Activated T-cell treated with anti-CD3 and anti-CD28 coated beads, Interleukin-2, amount 50 U/mL, for 72 hours (primary cell): ENCODE measurements at places on chromosomes 5 and 9. TPM values are rescaled to one million over a fixed set of nuclear protein-coding genes. Genes with fewer than 3 reads are reported as not detected.

The LHX3 gene
- not detected for total RNA-seq

DNA sequence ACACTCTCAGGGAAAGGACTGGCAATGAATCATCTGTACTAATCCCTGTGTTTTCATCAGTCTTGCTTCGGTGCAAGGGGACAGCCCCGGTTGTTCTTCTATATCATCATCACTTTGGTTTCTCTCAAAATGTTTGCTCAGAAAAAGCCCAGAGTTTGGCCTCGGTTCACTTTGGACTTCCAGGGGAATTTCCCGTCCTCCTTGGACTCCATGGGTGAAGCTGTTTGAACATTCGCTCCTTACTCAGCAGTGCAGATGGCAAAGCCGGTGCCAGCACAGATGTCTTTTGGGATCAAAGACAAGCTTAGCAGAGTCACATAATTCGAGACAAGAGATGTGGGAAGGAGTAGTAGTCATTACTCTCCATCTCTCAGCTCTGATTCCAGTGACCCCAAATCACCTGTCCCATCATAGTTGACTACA is 69.8 kb upstream of the TNFSF8 start:
- DNase-seq = peak; percentile 50

The RGS7BP gene
- total RNA-seq = not detected

DNA sequence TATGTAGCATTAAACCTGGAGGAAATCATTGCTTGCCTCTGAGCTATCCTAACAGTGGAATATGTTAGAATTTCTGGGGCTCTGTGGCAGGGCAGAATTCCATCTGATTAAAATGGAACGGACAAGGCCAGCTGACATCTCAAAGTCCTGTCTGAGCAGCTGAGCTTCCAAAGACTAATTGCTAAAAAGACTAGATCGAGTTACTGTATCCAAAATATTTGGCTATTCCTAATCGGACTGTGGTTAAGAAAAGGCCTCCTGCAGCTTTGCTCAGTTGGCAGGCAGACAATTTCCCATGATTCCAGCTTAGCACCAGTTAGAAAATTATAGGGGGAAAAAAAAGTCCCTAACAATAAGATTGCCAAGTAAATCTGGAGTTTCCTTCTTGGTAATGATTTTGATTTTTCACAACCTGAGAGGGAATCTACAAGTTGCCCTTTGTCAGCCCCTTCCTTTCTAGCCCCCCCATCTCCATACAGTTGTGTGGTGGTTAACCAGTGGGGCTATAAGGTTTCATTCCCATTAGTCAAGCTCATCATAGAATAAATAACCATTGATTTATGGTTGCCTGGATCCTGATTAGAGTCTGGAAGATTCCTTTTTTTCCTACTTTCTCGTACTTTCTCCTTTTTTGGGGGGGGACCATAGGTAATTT is 26.4 kb downstream of the PTGR1 start:
- DNase-seq = no peak

The ECSCR gene
- 1.2 TPM for total RNA-seq

The C5orf52 gene
- not detected for total RNA-seq

GRCh38 chr9:35658968-35659220 is 802 bp downstream of the CCDC107 start:
- no peak for DNase-seq

The FSTL4 gene
- total RNA-seq = not detected

- peak; percentile 18 for DNase-seq
Measured at GRCh38 chr9:121651295-121652020, at the start of gene DAB2IP. TSS of gene DAB2IP (plus strand) at chr9:121651634. CDS start at chr9:121651776, 142 bp downstream.

GRCh38 chr9:69085569-69086283 is 50.2 kb downstream of the FXN start:
- DNase-seq = no peak

DNA sequence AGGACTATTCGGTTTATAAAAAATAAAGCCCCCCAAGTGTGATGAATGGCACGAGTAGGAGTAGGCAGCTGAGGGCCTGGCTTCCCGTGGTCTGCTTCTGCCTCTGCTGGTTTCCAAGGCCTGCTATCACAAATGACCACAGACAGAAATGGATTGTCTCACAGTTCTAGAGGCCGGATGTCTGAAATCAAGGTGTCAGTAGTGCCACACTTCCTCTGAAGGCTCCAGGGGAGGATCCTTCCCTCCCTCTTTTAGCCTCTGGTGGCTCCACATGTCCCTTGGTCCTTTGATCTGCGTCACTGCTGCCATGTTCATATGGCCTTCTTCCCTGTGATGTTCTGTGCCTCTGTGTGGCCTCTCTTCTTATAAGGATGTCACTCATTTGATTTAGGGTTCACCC is 15.1 kb downstream of the PRKACG start:
- no peak for DNase-seq

- no peak for DNase-seq
Measured at GRCh38 chr9:12785260-12785770, 10.5 kb downstream of the LURAP1L start.

The SLC4A9 gene
- total RNA-seq = 0.56 TPM

The SLC36A3 gene
- not detected for total RNA-seq

DNA sequence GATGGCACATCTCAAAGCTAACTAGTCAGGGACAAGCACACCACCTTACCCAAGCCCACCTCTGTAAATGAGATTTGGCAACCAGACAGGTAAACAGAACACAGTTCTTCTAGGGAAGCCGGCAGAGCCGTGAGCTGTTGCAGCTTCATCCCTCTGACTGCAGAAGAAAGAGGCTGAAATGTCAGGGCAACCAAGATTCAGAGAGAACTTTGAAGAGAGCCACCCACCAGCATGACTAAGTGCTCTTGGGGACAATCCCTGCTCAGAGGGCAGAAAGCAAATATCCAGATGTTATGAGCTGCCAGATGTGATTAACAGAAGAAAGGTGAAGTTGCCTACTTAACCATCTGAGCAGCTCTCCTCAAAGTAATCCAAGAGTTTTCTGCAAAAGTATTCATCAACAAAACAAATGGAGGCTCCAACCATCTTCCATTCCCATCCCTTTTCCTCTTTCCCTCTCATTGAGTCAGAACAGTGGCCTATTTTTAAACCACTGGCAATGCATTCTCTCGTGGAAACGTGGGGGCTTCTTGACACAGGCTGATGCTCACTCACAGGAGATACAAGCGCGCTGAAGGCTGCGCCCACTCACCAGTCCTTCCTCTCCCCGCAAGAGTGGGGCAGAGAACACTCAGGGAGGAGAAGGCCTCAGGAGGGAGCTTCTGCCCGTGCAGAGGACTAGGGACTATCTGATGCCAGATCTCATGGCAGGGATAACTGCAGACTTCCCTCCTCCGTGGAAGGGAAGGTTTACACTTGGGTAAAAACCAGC is 57.1 kb downstream of the SLIT3 start:
- no peak for DNase-seq

DNA sequence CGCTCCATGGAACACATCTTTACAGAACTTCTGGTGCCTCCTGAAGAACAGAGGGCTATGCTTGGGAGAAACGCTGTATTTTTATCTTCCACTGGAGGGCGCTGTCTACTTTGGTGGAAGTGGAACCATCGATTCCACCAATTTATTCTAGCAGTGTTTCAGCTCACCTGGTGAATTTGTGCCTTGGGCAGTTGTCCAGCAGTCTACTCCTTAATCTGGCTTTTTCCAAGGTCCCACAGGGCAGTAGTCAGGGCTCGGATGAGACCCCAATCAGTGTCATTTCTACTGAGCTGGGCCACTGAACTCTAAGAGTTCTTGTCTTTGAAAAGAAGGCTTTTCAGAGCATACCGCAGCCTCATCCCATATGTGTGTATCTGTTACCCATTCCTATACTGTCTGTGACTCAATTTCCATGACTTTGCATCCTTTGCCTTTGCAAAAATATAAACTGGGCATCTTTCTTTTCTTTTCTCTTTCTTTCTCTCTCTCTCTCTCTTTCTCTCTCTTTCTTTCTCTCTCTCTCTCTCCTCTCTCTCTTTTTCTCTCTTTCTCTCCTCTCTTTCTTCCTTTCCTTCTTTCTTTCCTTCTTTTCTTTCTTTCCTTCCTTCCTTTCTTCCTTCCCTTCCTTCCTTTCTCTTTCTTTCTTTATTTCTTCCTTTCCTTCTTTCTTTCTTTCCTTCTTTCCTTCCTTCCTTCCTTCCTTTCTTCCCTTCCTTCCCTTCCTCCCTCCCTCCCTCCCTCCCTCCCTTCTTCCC is 138.4 kb upstream of the ZNF618 start:
- peak; percentile 31 for DNase-seq

The ARSB gene
- 15.3 TPM for total RNA-seq

The TAS2R1 gene
- not detected for total RNA-seq

The ADAMTS2 gene
- not detected for total RNA-seq

GRCh38 chr9:113741886-113742854 is 133.9 kb upstream of the ZNF618 start:
- no peak for DNase-seq

DNA sequence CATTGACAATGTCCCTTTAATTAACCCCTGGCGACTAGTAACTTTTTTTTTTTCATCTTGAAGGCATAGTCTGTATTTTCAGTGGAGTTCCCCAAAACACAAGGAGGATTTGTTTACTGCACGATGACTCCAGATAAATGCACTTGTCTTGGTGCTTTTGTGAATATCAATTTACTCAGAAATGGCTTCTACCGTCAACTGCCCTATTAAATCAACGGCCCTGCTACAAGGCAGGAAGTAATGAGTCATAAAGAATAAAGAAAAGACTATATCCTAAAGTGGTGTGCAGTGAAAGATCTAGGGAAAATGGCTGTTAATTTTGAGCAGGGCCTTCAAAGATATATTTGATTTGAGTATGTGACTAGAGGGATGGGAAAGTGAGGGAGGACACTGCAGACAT is 388.3 kb upstream of the CHD1 start:
- DNase-seq = no peak

The ZNF454 gene
- not detected for total RNA-seq

- DNase-seq = no peak
Measured at GRCh38 chr5:1776831-1777230, 22.8 kb downstream of the MRPL36 start.

DNA sequence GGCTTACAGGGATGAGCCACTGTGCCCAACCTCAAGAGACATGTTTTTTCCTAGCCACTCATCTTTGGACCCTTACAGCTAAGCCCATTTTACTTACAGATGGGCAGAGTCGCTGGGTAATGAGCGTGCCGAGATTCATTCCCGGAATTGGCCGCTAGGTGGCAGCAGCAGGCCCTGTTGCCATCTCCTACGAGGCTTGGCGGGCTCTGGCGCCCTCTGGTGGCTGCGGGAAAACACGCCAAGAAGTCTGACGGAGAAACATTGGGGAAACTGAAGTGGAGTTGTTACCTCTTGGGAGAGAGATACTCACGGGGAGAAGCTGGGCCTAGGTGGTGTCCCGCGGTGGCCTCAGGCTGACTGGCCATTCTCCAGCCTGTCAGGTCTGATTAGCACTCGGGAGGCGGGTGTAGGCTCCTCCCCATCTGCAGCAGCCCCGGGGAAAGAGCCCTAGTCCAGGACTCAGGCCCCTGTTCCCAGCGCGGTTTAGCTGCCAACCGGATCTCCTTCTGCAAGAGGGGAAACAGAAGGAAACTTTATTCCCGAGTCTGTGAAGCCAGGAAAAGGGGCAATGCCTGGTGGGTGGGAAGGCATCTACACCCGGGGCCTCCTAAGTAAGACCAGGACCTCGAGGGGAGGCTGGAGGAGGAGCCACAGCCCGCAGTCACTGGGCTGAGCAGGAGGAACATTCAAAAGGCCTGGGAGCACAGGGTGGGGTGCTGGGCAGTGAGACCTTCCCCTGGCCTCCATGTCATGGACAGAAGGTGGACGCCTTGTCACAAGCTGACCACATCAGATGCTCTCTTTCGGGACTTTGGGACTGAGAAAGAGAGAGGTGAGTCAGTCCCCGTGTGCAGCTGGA is 9.7 kb downstream of the PTGES2 start:
- peak; percentile 95 for DNase-seq

- DNase-seq = no peak
Measured at GRCh38 chr9:32382565-32383320, 1.7 kb upstream of the ACO1 start.

- DNase-seq = no peak
Measured at GRCh38 chr5:4245511-4245910, 649.9 kb downstream of the IRX1 start.

DNA sequence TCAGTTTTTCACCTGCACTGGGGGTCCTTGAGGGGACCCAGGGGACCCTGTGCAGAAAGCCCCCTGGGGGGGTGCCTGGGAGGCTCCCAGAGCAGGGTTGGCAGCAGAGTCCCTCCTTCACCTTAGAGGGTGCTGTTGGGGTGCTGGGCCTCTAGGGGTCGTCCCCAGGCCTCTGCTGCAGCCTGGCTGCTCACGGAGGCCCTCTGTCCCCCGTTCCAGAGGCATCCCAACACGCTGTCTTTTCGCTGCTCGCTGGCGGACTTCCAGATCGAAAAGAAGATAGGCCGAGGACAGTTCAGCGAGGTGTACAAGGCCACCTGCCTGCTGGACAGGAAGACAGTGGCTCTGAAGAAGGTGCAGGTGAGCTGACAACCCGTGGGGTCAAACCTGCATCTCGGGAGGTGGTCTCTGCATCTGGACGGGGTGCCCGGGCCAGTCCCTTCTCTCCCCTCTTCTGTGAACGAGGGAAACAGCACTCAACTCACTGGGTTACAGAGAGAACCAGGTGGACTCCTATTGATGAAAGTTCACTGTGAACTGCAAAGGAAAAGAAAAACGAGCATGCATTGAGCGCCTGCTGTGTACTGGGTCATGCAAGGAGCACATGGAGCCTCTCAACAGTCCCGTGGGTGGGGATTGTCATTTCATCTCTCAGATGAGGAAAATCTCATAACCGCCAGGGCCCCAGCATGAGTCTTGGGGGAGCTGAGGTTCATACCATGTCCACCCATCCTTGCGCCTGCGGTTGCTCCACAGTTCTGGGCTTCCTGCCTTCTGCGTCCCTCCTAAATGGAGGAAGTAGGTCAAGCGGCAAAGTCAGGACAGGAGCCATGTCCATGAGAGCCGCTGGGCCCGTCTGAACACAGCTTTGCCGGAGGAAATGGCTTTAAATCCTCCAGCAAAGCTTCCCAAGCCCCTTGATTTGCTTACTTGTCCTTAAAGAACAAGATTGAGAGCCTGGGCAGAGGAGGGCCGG is 54.8 kb downstream of the NEK6 start:
- no peak for DNase-seq
